ENCODE measurements at places on chromosomes 7 and 10.

GRCh38 chr10:93110472-93111146 lies 36.9 kb downstream of the CYP26A1 start:
- DNase-seq = no peak

- DNase-seq = no peak
Observed at GRCh38 chr7:12239806-12240205, 28.7 kb downstream of the TMEM106B start.

DNA sequence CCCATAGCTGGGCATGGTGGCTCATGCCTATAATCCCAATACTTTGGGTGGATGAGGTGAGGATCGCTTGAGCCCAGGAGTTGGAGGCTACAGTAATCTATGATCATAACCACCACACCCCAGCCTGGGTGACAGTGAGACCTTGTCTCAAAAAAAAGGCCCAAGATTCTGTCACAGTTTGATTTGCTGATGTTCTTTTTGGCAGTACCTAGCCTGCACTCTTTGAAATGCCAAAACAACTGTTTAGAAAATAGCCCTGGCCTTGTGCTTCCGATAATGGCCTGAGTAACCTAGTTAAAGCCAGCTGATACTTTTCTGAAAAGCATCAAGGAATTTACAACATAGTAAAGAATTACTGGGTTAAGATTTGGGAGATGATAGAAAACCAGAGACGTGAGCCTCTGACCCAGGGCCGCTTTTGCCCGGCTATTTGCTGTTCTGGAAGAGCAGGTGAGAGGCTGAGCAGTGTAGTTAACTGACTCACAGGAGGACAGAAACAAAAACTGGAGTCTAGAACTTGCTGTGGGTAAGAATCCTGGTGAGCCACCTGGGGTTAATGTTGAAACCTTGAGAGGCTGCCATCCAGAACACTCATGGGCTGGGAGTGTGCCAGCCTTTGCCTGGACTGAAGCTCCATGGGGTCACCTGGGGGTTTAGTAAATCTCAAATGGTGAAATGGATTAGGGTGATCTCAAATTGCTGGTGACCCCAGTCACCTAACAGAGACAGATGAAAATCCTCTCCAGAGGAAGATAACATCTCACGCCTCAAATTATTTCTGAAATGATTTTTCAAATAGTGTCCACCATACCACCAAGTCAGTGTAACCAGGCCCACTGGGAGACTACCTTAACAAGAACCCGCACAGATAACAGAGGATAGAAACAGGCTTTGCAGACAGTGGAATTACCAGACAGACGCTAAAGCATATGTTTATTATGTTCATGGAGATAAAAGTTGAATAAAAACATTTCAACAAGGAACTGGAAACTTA lies 51.8 kb downstream of the GALNT11 start:
- DNase-seq = no peak

DNA sequence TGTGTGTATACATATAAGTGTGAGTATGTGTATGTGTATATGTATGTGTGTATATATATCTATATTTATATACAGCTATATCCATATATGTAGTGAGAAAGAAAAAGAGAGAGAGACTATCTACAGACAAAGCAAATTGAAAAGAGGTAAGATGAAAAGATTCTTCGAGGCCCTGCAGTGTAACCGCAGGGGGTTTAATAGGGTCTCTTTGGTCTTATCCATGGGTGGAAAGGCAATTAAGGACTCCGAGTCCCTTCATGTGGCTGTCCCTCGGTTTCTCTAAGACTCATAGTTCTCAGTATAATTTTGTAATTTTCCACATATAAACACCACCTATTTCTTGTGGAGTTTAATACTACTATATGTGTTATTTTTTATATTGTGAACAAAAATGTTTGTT lies 50.6 kb upstream of the JAZF1 start:
- no peak for DNase-seq

- DNase-seq = no peak
Observed at GRCh38 chr7:148849393-148850098, 34.5 kb downstream of the EZH2 start.

DNA sequence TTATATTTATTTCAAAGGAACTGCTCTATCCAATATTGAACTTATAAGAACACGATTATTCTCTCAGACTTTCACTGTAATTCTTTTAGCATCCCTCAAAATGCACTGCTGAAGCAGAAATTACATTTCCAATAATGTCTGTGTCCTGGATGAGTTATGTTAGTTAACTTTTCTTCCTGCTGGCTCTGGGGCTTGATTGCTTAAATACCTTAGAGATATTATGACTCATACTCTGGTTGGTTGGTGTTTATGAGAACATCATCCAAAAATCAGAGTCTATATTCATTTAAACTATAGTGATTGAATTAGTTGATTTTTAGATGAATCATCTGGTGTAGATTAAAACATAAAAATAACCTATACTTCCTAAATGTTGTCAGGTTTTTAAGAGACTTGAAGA lies 246.3 kb upstream of the VWC2 start:
- DNase-seq = no peak

DNA sequence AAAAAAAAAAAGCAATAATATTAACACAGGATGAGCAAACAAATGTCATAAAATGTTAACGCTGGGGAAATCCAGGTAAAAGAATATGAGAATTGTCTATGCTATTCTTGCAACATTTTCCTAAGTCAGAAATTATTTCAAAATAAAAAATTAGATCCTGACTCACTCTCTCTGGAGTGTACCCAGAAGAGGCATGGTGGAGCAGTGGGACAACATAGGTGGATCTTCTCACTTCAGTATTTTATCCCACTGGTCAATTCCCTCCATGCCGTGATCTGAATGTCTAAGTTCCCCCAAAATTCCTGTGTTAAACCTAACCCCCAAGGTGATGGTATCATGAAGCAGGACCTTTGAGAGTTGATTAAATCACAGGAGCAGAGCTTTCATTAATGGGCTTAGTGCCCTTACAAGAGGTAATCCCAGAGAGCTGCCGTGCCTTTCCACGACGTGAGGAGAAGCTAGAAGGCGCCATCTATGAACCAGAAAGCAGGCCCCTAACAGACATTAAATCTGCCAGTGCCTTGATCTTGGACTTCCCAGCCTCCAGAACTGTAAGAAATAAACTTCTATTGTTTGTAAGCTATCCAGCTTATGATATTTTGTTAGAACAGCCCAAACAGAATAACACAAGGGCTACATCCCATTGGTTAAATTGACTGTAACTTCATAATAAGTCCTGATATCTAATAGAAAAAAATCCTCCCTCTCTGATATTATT lies 35.2 kb downstream of the USP6NL start:
- DNase-seq = no peak

GRCh38 chr7:135349746-135350145 lies 116.1 kb downstream of the STRA8 start:
- no peak for DNase-seq

Data from occipital lobe (tissue), 3 donors.